ENCODE measurements at places on chromosomes 1 and 21. TPM values are rescaled to one million over a fixed set of nuclear protein-coding genes. Genes with fewer than 3 reads are reported as not detected.

GRCh38 chr1:66397192-66397591 lies 136.8 kb upstream of the SGIP1 start:
- no peaks in the 10 kb centered on the region for H3K27me3 ChIP-seq
- no peaks in the 10 kb centered on the region for H3K36me3 ChIP-seq
- DNase-seq, result no peak
- H3K27ac ChIP-seq, result no peak overlapping the region

DNA sequence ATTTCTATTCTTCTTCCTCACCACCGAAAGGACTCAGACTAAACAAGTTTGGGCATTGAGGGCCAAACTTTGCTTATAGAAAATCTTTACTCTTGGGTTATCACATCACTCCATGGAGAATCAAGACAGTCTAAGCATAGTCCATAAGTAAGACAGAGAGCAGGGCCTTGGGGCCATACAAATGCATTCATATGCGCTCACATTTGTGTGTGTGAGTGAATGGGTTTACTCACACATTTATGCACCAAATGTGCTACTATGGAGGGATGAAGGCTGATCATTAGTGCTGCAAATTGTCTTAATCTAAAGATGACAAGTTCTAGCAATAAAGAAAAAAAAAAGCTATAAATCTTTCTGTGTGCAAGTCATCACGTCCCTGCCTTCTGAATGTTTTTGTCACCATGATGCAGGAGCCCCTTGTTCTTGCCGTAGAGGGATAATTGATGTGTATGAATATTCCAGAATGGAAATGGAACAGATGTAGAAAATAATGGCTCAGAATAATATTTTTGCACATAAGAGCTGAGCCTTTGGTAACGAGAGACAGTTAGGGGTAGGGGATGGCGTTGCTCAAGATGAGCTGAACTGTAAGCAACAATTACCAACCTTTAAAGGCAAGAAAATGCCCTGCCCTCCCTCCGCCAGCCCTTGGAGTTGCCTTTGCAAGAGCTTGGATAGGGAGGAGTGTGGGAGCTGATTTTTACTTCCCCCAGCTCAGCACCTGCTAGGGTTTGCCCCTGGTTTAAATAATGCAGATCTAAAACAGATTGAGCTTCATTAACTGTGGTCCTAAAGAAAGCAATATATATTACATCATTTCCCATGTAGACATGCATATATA lies 52.3 kb upstream of the IKBKE start:
- H3K4me3 ChIP-seq, result no peak overlapping the region
- no peaks in the 10 kb centered on the region for H3K36me3 ChIP-seq
- H3K4me1 ChIP-seq, result no peaks in the 10 kb centered on the region
- H3K27ac ChIP-seq, result no peak overlapping the region
- DNase-seq, result no peak
- H3K27me3 ChIP-seq, result no peaks in the 10 kb centered on the region

The KRTAP22-2 gene
- total RNA-seq, result not detected

The SPRR4 gene
- total RNA-seq, result not detected

- no peaks in the 10 kb centered on the region for H3K36me3 ChIP-seq
- H3K4me1 ChIP-seq, result no peaks in the 10 kb centered on the region
- no peak overlapping the region for H3K27ac ChIP-seq
- DNase-seq, result peak; percentile 62
These were observed 16.5 kb upstream of the HDAC1 start for GRCh38 chr1:32275424-32275823.

GRCh38 chr1:93744299-93744988 lies 62.8 kb upstream of the BCAR3 start:
- H3K4me3 ChIP-seq, result no peak overlapping the region
- no peaks in the 10 kb centered on the region for H3K4me1 ChIP-seq
- no peak overlapping the region for H3K27ac ChIP-seq
- DNase-seq, result no peak

DNA sequence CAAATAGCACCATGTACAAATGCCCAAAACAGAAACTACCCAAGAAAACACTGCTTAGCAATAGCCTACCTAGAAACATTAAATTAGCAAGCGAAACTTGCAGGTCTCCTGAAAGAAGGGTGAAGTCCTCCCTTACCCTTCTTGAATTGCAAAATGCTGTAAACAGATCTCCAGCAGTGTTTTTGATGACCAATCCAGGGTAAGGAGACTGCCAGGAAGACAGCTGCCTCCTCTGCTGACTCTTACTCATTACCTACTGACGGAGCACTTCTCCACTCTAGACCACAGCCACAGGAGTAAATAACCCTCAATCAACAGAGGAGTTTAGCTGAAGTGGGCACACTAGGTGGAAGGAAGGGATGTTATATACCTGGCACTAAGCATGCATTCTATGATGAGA lies 32.2 kb upstream of the GADD45A start:
- H3K4me3 ChIP-seq, result no peak overlapping the region
- no peaks in the 10 kb centered on the region for H3K36me3 ChIP-seq
- H3K27me3 ChIP-seq, result no peaks in the 10 kb centered on the region
- no peak for DNase-seq
- H3K4me1 ChIP-seq, result no peaks in the 10 kb centered on the region

The SSU72 gene
- 125 TPM for total RNA-seq

- H3K4me3 ChIP-seq, result peak overlapping the region; percentile 55
- no peaks in the 10 kb centered on the region for H3K27me3 ChIP-seq
- peak overlapping the region; percentile 89 for H3K27ac ChIP-seq
- H3K4me1 ChIP-seq, result peaks cover 12% of the 10 kb centered on the region
- DNase-seq, result no peak
- no peaks in the 10 kb centered on the region for H3K36me3 ChIP-seq
These were observed 207.3 kb downstream of the SLC45A1 start for GRCh38 chr1:8525216-8525557.

DNA sequence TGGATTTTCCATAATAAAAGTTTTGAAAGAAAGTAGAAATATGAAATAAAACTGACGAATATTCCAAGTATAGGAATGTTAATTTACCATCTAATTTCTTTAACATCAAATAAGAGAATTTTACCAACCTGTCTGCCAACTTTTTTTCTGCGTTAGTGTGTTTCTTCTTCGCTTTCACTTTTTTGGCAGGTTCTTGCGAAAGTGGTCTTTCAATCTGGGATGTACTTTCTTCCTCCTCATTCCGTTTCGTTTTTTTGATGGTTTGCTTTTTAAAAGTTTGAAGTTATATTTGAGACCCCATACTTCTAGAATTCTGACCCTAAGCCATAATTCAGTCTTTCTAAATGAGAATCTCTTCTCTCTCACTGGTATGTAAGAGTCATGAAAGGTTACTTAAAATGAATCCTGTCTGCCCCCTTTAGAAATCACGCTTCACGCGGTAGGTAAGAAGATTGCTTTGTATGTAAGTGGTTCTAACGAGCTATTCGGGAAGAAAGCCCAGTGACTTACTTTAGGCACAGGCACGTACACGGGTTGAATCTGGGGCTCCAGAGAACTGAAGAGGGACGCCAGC lies 580 bp downstream of the RBM34 start:
- H3K4me1 ChIP-seq, result no peaks in the 10 kb centered on the region
- peak overlapping the region; percentile 94 for H3K27ac ChIP-seq
- DNase-seq, result no peak
- H3K36me3 ChIP-seq, result no peaks in the 10 kb centered on the region

The RNF187 gene
- total RNA-seq, result 33.7 TPM

GRCh38 chr21:15063814-15064575 lies 805 bp downstream of the NRIP1 start:
- H3K36me3 ChIP-seq, result no peaks in the 10 kb centered on the region
- no peaks in the 10 kb centered on the region for H3K4me1 ChIP-seq
- no peaks in the 10 kb centered on the region for H3K27me3 ChIP-seq
- peak overlapping the region; percentile 83 for H3K4me3 ChIP-seq
- H3K27ac ChIP-seq, result peak overlapping the region; percentile 97

DNA sequence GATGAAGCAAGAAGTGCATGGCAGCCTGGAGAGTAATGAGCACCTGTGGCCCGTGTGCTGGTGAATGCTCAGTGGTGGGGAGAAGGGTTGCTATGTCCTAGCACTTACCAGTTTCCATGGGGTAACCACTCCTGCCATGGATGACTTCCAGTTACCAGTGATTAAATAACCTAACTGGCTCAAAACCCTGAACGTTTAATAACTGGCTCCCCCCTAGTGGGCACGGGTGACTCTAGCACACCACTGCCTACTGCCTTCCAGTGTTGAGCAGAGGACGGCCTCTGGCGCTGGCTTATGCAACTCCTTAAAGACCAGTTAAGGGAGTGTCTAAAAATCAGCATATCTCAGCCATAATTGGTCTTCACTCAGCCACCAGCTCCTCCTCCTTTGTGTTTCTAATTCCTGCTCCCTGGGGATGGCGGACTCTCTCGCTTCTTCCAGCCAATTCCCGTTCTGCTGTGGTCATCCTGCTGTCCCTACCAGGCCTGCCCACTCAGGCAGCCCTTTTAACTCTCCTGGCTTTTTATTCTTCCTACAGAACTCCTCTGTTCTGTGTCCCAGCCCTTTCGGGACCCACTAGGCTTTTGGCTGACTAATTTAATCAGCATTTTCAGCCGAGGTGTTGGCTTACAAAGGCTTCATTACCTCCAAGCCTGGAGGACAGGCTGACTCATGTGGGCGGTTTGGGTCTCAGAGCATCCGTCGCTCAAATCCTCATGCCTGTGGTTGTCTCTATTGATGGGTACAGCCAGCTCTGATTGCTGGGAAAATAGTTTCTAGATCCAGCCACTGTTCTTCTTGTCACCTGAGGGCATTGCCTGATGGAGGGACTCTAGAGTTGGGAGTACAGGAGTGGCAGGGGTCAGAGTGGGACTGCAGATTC lies 332.4 kb downstream of the CAMTA1 start:
- no peaks in the 10 kb centered on the region for H3K36me3 ChIP-seq
- peak; percentile 74 for DNase-seq
- no peaks in the 10 kb centered on the region for H3K27me3 ChIP-seq
- H3K4me1 ChIP-seq, result no peaks in the 10 kb centered on the region
- peak overlapping the region; percentile 76 for H3K27ac ChIP-seq

The HES2 gene
- 3.4 TPM for total RNA-seq

GRCh38 chr1:95027046-95027445 lies 45.7 kb downstream of the ALG14 start:
- H3K27me3 ChIP-seq, result no peaks in the 10 kb centered on the region
- H3K4me1 ChIP-seq, result no peaks in the 10 kb centered on the region
- no peaks in the 10 kb centered on the region for H3K36me3 ChIP-seq
- DNase-seq, result no peak
- no peak overlapping the region for H3K4me3 ChIP-seq

DNA sequence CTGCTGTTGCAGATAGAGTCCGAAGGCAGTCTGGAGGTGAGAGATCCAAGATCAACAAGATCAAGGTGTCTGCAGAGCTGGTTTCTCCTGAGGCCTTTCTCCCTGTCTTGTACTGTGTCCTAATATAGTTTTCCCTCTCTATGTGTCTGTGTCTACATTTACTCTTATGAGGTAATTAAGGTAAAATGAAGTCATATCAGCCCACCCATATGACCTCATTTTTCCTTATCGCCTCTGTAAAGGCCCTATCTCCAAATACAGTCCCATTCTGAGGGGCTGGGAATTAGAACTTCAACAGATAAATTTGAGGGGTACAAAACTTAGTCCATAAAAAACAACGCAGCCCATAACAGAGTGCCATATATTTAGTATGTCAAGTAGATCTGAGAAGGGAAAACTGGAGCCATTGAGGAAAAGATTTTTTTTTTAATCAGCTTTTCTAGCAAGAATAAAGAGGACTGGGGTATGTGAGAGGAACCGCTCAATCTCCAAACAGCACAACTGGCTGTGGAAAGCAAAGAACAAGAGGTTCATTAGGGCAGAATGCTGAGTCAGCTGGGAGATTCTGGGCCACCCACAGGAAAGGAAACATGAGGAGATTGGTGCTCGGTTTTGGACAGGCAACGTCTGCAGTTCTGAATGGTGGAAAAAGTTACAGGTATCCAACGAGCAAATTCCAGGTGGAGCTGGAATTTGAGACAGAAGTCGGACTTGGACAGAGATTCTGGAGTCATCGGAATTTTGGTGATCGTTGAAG lies 65.7 kb downstream of the MAP3K21 start:
- H3K36me3 ChIP-seq, result no peaks in the 10 kb centered on the region
- no peak overlapping the region for H3K27ac ChIP-seq
- no peaks in the 10 kb centered on the region for H3K4me1 ChIP-seq
- no peak overlapping the region for H3K4me3 ChIP-seq
- H3K27me3 ChIP-seq, result peaks cover 3% of the 10 kb centered on the region

The FCRL4 gene
- not detected for total RNA-seq

GRCh38 chr1:169892927-169893644 lies 610 bp downstream of the SCYL3 start:
- no peaks in the 10 kb centered on the region for H3K36me3 ChIP-seq
- H3K4me3 ChIP-seq, result peak overlapping the region; percentile 97
- H3K27ac ChIP-seq, result peak overlapping the region; percentile 98
- no peak for DNase-seq
- H3K27me3 ChIP-seq, result no peaks in the 10 kb centered on the region

GRCh38 chr1:162551969-162552683 lies 9.4 kb upstream of the UAP1 start:
- H3K27me3 ChIP-seq, result no peaks in the 10 kb centered on the region
- peak overlapping the region; percentile 84 for H3K27ac ChIP-seq
- DNase-seq, result no peak
- H3K4me1 ChIP-seq, result no peaks in the 10 kb centered on the region

DNA sequence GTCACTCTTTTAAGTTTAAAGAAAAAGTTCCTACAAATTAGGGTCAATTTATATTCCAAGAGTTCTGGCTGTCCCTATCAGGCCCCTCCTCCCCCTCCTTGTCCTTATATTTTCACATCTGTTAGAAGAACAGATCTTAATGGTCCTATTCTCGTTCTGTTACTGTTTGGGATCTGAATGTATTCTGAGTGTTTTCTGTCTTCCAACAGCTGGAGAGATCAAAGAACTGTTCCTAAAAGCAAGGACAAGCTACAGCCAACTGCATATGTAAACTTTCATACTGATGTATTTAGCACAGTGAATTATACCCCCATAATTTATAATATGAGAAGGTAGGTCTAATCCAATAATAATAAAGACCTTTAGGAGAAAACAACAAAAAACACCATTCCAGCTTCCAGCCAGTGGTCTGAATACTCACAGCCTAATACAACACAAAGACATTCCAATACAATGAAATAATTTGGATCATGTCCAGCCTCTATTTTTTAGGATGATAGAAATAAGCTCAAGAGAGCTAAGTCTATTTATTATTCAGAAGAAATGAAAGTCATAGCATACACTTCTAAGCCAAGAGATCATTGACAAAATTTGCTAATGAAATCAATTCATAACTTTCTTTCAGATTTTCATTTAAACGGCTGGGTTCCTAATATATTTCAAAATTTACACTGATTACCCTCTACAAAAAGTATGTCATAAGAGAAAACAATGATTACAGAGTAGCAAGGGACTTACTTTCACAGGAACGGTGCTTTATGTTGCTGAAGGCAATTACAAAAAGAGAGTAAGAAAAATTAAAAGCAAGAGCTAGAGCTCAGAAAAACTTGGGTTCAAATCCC lies 25.3 kb downstream of the WLS start:
- peak overlapping the region; percentile 29 for H3K27ac ChIP-seq
- H3K27me3 ChIP-seq, result no peaks in the 10 kb centered on the region
- DNase-seq, result no peak
- no peaks in the 10 kb centered on the region for H3K36me3 ChIP-seq
- no peak overlapping the region for H3K4me3 ChIP-seq

- DNase-seq, result no peak
- H3K4me1 ChIP-seq, result peaks cover 17% of the 10 kb centered on the region
- H3K27ac ChIP-seq, result peak overlapping the region; percentile 100
- no peaks in the 10 kb centered on the region for H3K27me3 ChIP-seq
These were observed 3.9 kb upstream of the MEF2D start for GRCh38 chr1:156504438-156504813.
